Right lung (tissue), 10 donors: ENCODE measurements at places on chromosomes 5 and 9.

GRCh38 chr9:77912895-77913693 lies 118.5 kb downstream of the GNAQ start:
- no peak for DNase-seq

DNA sequence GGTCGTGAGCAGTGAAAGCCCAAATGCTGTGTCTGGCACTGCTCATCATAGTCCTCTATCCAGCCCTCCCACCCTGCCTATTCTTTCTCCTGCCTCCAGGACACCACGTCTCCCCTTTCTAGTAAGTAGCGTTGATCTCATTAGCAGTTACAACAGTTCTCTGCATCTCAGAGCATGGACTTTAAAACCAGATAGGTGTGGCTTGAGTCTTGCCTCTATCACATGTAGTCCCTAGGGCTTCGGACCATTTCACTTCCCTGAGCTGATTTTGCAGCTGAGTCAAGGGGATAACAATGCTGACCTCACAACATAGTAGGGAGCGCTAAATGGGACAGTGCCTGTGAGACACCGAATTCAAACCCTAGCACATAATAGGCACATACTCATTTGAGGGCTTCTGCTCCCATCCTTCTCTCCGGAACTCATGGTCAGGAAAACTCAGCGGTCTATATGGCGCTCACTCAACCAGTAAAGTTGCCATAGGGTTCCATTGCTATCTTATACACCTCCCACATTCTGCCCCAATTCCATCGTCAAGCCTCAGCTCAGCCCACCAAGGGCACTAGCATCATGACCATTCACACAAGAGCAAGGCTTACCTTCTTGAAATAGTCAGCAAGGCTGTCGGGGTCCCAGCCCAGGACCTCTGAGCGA lies 515 bp downstream of the LCP2 start:
- DNase-seq = no peak

DNA sequence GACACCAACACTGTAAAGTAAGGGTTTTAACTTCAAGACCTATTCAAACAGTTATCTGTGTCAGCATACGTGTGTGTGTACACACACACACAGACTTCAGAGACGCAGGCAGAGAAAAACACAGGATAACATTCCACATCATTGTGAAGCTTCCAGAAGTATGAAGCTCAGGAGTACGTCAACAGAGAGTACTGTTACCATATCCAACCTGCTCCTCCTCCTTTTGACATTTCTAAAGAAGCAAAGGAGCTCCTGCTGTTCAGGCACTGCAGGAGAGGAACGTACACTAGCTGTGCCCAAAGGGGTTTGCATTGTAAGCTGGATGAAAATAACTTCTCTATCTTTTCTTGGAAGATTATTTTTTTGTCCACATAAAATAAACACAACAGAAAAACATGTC lies 180.7 kb downstream of the MEF2C start:
- no peak for DNase-seq

DNA sequence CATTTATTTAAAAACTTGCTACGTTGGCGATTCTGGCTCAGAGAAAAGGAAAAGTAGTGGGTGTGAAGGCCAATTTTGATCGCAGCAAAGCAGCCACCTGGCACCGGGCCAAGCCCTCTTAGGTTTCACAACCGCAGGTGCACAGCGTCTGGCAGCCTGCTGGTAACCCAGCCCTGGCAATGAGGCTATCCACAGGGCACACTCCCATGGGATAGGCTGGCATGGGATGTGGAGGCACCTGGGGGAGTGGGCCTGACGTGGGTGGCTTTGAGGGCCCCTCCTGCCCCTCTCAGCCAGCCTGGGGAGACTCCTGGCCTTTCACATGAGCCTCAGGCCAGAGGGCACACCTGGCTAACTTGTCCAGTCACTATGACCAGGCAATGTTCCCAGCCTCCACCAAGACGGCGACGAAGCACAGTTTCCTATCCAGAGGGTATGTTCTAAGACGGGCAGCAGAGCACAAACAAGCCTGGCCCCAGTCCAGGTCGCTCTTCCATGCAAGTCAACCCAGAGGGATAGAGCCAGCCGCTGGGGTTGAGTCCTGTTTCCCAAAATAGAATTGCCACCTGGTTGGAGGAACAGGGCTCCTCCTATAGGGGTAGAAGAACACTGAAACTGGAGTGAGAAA lies 19.0 kb downstream of the CMBL start:
- DNase-seq = no peak

DNA sequence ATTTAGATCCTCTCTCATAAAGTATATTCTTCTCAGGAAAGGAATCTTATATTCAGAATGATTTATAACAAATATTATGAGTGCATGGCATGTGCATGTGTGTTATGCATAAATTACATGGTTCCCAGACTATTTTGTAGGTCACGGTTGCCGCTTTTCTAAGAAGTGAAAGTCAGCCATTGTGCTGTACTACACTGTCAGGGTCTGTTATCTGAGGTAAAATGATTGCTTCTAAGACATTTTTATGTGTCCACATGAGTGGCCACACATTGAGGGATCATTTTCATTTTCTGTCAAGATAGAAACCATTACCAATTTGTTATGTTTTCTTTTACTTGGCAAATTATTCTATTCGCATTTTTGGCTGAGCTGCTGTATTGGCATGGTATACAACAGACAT lies 210.8 kb downstream of the CWC27 start:
- DNase-seq = no peak

DNA sequence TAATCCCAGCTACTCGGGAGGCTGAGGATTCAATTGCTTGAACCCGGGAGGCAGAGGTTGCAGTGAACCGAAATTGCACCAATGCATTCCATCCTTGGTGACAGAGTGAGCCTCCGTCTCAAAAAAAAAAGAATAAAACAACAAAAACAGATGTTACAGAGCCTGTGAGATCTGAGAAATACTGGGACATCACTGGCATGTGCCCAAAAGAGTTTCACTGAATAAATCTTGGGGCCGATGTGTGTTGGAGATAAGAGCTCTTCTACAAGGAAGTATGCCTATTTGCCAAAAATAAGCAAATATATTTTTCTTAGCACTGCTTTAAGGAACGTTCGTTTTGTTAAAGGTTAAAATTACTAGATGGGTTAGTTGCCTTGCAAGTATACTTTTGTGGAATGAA lies 55.1 kb downstream of the KIAA1958 start:
- DNase-seq = no peak
